ENCODE measurements at places on chromosomes 16 and 17.

DNA sequence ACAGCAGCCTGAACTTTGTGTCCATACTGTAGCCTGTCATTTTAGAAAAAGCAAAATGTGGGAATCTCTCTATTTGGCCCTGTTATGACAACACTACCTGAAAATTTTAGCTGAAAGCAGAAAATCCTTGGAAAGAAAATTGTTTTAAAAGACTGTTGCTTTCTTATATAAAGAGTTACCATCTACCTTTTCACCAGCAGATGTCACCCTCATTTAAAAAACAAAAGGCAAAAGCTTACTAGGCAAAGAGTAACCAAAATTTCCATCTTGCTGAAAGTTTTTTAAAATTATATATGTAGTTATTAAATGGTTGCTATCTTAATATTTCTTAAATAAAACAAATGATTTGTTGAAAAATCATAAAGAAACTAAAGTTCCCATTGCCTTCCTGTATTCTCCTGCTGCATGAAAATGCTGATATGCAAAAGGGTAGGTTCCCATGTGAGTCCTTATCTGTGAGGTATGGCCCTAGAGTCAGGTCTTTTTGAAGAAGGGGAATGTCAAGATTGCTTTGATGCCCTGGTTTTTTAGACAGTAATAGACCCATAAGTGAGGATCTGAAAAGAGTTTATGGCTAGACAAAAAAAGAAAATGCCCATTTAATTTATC lies 61.0 kb downstream of the TNRC6C start:
- no peak for DNase-seq

- no peak for DNase-seq
These were observed 22.1 kb downstream of the PMFBP1 start for GRCh38 chr16:72149676-72150464.

- no peak for DNase-seq
These were observed 7.3 kb downstream of the SLC52A1 start for GRCh38 chr17:5027916-5028315.

- peak; percentile 83 for DNase-seq
These were observed 34.4 kb upstream of the PRKCB start for GRCh38 chr16:23801378-23801777.

DNA sequence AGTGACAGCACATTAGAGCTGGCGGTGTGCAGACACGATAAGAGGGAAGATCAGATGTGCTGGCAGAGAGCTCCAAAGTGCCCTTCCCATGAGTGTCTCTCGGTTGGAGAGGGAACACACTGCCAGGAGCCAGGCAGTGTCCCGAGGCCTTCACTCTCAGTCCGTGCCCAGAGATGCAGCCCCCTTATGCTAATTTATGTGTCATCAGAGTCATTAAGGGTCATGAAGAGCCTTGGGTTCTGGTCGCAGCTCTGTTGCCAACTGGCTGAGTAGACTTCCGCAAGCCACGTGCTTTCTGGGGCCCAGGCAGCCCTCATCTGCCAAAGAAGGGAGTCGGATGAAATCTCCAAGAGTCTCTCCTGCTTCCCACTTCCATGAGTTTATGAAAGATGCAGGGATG lies 232.5 kb downstream of the MSI2 start:
- DNase-seq, result no peak
